Stimulated activated CD8-positive, alpha-beta memory T cell treated with anti-CD3 and anti-CD28 coated beads, Interleukin-4, amount 100 ng/mL, for 4 hours (primary cell): ENCODE measurements at places on chromosomes 16 and 17.

- DNase-seq = no peak
Measured at GRCh38 chr17:19713462-19713861, 2.9 kb downstream of the SLC47A2 start.

GRCh38 chr17:77873500-77874302 lies 84.8 kb upstream of the TNRC6C start:
- DNase-seq = no peak

GRCh38 chr17:28728364-28729200 lies at the start of gene NEK8:
TSS of gene NEK8 (plus strand) at chr17:28728788. CDS start at chr17:28728814, 26 bp downstream.
- peak; percentile 99 for DNase-seq

- DNase-seq = no peak
Measured at GRCh38 chr16:59164461-59164860, 430.3 kb upstream of the GOT2 start.

GRCh38 chr16:51391798-51392511 lies 240.9 kb upstream of the SALL1 start:
- no peak for DNase-seq

- no peak for DNase-seq
Measured at GRCh38 chr16:67451704-67452435, 20.9 kb downstream of the HSD11B2 start.

GRCh38 chr16:25126820-25127232 lies 15.3 kb downstream of the LCMT1 start:
- no peak for DNase-seq

- no peak for DNase-seq
Measured at GRCh38 chr17:72954579-72954978, 137.9 kb downstream of the SLC39A11 start.

DNA sequence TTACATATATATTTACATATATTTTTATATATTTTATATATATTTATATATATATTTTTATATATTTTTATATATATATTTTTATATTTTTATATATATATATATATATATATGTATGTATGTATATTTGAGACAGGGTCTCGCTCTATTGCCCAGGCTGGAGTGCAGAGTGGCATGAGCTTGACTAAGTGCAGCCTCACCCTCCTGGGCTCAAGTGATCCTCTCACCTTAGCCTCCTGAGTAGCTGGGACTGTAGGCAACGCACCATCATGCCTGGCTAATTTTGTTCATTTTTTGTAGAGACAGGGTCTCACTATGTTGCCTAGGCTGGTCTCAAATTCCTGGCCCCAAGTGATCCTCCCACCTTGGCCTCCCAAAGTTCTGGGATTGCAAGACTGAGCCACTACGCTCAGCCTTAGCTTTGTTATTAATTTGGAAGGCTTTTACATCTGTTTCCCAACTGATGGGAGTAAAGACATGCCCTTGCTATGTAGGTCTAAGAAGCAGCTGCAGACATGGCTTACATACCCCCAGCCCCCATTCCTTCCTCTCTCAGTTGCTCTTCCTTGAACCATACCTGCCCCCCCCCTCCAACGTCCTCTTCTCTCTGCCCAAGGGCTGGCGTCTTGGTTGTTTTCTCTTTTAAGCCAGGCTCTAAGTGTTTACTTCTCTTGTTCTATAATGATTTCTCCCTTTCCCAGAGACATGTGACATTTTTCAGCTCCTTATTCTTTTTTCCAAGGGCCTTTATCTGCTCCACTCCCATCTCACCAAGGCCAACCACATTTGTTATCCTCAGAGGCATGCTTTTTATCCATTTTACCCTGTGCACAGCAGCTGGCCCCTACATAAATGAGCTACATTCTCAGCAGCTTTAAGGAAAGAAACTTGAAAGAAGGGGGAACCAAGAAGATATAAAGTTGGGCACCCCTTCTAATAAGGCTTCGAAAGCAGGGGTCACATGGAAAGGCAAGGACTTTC lies 64.2 kb upstream of the ATF7IP2 start:
- DNase-seq = no peak

DNA sequence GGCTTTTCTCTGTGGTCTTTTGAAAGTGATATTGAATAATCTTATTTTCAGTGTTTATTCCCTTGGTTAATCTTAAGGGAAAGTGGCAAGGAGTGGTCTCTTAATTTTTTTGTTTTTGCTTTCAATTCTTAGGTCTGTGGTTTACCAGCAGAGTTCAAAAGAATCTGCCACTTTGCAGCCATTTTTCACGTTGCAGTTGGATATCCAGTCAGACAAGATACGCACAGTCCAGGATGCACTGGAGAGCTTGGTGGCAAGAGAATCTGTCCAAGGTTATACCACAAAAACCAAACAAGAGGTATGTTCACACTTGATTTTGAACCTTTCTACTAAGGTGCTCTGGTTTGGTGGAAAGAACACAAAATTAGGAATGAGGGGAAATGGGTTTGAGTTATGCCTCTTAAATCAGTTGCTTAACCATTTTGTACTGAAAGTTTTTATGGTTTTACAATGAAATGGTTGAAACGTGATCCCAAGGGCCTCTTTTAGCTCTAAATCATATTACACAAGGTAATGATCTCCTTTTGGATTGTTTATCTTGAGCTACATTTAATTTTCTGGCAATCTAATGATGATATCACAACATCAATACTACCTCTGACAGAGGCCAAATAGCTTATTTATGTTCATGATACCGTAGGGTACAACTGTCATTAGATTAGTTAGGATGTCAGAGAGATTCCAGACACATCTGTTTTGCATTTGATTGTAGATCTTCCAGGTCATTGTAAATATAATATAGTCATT lies 51.6 kb upstream of the CRISPLD2 start:
- no peak for DNase-seq

GRCh38 chr16:75919664-75920063 lies 193.4 kb upstream of the CPHXL start:
- DNase-seq = no peak

DNA sequence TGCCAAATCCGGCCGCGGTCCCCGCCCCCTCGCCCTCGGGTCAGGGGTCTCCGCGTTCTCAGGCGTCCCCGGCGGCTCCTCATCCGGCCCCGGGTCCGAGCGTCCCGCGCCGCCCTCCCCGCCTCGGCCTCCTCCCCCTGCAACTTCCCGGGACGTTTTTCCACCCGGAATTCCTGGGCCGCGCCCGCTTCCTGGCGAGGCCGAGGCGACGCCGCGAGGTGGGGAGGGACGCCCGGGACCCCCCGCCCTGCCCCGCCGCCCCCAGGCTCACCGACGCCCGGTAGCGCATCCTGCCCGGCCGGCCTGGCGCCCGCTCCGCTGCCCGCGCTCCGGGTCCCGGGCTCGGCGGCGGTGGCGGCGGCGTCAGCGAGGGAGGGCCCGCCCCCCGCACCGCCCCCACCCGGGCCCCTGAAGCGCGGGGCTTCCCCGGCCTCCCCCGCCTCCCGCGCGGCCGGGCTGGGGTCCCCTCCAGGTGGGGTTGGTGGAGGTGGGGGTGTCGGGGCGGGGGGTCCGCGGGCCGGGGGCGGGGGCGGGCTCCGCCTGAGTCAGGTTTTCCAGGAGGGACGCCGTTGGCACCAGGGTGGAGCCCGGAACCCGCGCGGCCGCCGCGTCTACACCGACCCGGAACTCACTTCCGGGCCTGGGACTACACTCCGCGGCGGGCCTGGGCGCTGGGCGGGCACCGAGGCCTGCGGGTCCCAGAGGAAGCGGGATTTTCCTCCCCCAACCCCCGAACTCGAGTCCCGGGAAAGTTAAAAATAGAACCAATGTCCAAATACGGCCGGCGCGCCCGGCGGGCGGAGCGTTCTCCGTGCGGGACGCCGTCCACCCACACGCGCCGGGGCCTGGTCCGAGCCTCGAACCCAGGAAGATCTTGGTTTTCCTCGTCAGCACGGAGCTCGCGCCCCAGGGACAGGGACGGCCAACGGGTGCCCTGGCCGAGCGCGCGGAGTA lies 6.8 kb downstream of the MYO1C start:
- peak; percentile 47 for DNase-seq

GRCh38 chr16:5633845-5634440 lies 536.3 kb upstream of the EEF2KMT start:
- DNase-seq = no peak

DNA sequence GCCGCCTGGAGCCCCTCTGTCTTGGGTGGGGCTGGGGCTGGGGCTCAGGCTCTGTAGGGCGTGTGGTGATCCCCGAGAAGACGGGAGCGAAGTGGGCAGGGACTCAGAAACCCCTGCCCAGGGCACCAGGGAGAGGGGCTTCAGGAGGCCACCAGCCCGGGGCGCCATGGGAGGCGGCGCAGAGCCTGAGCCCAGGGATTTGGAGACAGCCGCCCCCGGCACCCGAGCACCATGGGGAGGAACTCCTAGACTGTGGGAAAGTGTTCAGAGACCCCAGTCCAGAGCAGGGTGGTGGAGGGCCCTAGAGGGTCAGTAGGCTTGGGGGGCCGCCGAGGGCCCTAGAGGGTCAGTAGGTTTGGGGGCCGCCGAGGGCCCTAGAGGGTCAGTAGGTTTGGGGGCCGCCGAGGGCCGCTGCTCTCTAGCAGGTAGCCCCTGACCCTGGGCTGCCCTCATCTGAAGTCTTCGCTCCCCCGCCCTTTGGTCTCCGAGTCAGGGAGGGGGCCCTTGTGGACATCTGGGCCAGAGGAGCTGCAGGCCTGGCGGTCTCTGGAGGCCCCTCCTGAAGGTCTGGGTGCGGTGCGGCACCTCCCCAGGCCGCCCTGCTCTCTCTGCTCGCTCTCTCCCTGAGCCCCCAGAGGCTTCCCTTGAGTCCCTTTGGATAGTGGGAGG lies 734 bp downstream of the ARHGDIG start:
- DNase-seq = no peak

- no peak for DNase-seq
Measured at GRCh38 chr17:35433075-35433894, 985 bp upstream of the SLFN12 start.
